ENCODE measurements at places on chromosomes 12 and 14.

GRCh38 chr12:105237666-105238065 is 1.7 kb upstream of the APPL2 start:
- DNase-seq, result no peak

- no peak for DNase-seq
Measured at GRCh38 chr12:132622437-132623071, 4.0 kb downstream of the P2RX2 start.

- peak; percentile 39 for DNase-seq
Measured at GRCh38 chr12:57632958-57633840, at the start of gene B4GALNT1. B4GALNT1 (minus strand) TSS chr12:57633201; CDS start chr12:57632132, 1,069 bp downstream.

DNA sequence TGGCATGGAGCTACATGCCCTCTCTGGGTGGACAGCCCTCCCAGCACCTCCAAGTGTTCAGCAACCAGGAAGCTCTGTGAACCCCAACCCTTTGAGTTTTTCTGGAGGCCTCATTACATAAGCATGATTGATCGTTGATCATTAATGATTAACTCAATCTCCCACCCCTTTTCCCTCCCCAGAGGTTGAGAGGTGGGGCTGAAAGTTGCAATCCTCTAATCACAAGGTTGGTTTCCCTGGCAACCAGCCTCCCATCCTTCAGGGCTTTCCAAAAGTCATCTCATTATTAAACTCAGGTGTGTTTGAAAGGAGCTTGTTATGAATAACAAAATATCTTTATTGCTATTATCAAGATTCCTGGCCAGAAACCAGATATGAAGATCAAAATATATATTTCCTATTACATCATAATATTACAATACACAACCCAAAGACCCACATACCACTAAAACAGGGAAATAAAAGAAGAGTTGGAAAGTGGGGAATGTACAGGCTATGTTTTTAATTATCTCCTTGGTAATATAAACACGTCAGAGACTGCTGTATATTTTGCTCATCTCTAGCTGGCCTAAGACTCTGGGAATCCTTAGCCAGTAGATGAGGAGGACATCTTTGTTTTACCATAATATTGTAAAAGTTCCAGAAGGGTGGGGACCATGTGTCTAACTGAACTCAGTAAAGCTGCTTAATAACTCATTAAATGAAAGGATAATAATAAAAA is 73.6 kb downstream of the SSPN start:
- DNase-seq, result no peak

DNA sequence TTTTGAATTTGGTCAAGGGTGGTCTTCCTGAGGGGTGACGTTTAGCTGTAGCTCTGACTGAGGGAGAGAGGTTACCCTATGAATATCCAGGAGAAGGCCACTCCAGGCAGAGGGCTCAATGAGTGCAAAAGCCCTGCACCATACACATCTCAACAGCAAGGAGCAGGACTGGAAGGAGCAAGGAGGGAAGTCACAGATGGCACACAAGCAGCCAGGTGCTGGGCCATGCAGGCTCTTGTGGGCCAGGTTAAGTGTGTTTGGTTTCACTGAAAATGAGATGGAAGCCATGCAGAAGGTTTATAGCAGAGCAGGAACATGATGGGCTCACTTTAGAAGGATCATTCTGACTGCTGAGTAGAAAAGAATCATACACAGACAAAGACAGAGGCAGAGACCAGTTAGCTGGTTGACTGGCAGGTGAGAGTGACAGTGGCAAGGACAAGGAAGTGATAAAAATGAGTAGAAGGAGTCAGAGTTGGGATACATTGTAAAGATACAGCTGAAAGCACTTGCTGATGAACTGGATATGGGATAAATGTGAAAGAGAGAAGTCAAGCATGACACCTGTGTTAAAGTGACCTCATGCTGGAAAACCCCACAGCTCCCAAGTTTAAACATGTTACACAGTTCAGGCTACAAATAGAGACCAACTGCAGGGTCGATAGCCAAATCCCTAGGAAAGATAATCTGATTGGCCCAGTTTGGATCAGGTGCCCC is 81.2 kb downstream of the PRKD1 start:
- no peak for DNase-seq

DNA sequence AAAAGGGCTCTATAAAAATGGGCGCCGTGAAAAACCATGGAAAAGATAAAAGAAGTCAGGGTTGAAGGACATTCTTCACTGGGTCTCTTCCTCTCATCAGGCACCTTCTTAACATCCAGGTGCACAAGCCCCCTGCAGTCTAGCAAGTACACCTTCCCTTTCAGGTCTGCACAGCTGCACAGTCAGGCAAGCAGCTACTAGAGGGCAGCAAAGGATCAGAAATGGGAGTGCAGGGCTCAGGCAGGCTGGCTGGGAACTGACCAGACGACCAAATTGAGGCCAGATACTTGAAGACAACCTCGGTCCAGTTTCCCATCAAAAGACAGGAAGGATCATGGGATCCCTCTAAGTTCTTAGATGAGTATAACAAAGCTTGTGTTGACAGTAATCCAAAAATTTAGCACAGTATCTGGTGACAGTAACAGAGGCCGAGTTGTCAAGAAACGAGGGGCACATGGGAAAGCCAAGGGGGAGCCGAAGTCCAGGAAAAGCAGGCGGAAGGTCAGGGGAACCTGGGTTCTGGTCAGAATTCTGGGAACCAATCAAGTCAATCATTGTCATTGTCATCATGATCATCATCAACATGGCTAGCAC is 10.1 kb upstream of the GRIP1 start:
- DNase-seq, result no peak

- DNase-seq, result no peak
Measured at GRCh38 chr12:24649634-24650033, 299.3 kb downstream of the BCAT1 start.

- DNase-seq, result no peak
Measured at GRCh38 chr12:70040141-70040540, 203.1 kb upstream of the CNOT2 start.

Data from activated CD4-positive, alpha-beta T cell treated with anti-CD3 and anti-CD28 coated beads, Interleukin-2, amount 50 U/mL, for 24 hours (primary cell).